DMS 273 treated with DMSO at 0.1 percent for 48 hours (cell line): ENCODE measurements at places on chromosomes 7 and 10.

- DNase-seq = no peak
Measured at GRCh38 chr10:36621346-36621745, 504.1 kb upstream of the ANKRD30A start.

DNA sequence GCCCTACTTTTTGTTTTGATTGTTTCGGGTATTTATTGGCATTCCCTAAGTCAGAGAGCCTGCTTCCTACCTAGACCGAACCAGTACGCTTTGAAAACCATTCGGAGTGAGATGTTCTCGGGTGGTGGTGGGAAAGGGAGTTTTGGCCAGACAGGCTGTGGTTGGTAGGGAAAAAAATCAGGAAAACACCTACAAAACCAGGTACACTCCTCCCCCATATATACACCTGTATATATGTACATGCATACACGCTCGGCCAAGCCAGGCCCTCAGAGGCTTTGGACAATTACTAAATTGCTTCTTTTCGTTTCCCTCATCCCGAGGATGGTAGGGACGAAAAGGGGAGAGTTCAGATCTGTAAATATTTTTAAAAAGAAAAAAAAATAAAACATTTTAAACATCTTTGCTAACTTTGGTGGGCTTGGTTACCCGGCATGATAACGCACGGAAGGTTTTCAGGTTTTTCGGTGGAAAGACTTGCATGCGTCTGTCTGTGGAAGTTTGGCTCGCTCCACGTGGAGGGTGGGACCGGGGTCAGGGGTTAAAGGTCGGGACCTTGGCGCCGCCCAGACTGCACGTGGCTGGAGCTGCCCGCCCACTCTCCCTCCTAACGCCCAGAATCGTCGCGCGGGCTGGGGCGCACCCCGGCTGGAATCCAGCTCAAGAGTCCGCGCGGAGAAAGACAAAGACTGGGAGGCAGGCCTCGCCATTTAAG is 2.5 kb downstream of the HMX2 start:
- no peak for DNase-seq

GRCh38 chr10:16367621-16368292 is 69.1 kb upstream of the PTER start:
- no peak for DNase-seq

DNA sequence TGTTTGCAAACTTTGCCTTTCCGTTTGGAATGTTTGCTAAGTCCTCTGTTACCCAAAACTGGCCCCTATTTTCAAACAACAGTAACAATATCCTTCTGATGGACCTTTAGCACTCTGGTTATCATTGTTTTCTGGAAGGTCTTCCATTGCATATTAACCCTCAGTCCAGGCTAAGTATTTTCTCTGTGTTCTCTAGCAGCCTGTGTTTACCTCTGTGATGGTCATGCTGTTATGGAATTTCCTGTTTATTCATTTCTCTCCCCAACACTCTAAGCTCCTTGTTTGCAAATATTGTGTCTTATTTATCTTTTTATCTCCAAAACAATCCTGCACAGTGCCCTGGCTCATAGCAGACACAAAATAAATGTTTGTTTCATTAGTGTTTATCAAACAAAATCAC is 560.3 kb downstream of the ATRNL1 start:
- no peak for DNase-seq

- no peak for DNase-seq
Measured at GRCh38 chr7:99371376-99371920, 3.1 kb upstream of the ARPC1B start.

DNA sequence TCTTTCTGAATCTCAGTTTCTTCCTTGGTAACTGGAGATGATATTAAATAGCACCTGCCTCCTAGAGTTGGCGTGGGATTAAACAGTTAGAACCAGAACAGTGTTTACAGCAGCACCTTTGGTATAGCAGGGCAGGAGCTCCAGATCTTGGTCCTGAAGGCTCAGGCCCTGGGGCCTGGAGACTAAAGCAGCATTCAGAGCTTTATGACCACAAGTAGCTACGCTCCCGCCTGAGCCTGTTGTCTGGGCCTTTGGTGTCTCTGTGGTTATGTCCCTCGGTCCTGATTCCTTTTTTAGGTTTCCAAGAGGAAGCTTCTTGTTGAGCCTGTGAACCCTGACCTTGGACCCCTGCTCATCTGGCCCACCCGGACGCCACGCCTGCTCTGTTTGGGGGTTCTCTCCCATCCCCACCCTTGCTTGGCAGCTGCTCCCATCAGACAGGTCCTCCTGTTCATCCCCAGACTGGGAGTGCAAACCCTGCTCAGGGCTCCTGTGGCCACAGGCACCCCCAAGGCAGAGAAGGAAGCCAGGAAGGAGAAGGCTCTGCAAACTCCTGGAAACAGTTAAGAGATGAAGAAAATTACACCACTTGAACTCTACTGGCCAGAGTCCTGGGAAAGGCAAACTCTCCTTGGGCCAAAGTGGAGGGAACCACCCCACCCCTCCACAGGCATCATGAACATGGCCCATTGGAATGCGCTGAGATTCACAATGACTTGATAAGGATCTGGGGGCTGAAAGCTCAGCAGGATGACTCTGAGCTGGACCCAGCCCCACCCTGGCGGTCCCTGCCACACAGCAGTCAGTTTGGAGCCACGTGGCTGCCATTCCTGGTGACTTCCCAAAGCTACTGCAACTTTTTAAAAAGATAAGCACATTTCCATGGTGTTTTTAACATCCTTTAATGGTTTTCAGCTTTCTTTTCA is 50.1 kb upstream of the TMEM72 start:
- DNase-seq = no peak
